ENCODE measurements at places on chromosomes 7 and 10.

DNA sequence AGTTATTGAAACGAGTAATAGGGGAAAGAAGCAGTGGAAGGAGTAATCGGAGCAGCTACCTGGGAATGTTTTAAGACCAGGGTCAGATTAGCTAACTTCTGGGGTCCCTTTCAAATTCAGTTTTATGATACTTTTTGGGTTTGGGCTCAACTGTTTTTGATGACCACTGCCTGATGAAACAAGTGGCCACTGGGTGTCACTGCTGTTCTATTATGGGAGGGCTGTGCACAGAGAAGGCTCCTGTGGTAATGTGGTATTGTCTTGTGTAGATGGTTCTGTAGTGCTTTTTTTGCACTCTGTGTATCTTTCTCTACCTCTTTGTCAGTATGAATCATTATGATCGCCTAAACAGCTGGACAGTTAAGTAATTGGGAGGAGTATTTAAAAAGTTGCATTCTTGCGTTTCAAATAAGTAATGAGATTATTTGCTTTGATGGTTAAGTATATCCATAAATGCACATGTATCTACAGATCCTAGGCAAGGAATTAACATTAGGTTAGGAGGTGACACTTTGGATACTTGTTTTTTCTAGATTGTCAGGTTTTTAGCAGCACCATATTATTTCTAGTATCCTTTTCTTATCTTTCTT, 128.4 kb downstream of the ABCA13 start:
- peak; percentile 10 for DNase-seq

GRCh38 chr7:13017333-13017857, 330.0 kb downstream of the ARL4A start:
- no peak for DNase-seq

DNA sequence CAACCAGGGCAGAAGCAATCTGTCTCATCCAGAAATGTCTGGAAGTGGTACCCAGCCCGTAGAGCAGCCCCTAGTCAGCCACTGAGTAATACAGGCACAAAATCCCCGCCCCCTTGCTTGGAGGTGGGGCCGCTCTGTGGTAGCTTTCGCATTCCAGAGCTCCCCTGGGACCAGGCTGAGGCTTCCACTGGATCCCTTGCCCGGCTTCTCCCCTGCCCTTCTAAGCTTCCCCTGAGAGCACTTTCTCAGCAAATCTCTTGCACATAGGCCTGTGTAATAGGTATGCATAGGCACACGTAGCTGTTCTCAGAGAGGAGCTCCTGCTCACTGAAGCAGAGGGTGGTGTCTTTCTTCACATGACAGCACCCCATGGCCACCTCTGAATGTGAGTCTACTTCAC, 144.2 kb downstream of the BMS1 start:
- DNase-seq = no peak

GRCh38 chr7:146090023-146090645, 26.5 kb upstream of the CNTNAP2 start:
- no peak for DNase-seq

GRCh38 chr7:31529103-31529502, 15.2 kb downstream of the ITPRID1 start:
- no peak for DNase-seq

DNA sequence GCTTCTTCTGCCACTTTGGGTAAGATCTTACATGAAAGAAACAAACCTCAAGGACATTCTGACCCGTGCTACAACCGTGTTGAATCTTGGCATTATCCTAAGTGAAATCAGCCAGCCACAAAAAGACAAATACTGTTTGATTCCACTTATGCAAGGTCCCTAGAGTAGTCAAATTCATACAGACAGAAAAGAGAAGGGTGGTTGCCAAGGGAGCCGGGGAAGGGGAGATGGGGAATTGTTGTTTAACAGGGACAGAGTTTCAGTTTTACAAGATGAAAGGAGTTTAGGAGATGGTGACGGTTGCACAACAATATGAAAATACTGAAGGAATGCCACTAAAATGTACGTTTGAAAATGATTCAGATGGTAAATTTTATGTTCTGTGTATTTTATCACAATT, 12.2 kb upstream of the CLEC2L start:
- DNase-seq = no peak

- no peak for DNase-seq
Measured at GRCh38 chr7:96484091-96484490, 162.2 kb upstream of the SLC25A13 start.
